ENCODE measurements at places on chromosomes 4 and X.

DNA sequence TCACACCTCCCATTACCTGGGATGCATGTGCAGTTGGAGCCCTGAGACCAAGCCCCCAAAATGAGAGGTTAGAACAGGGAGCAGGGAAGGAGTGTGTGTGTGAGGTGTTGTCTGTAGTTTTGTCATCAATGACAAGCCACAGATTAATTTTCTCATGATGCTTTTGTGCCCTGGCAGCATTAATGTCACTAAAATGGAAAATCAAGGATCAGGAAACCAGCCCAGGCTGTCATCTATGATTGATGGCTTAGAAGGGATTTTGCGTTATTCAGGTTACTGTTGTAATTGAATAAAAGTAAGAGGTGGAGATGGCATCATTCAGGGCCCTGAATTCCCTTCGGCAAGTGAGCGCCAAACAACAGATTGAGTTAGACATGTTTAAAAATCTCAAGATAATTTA lies 130.5 kb upstream of the C1QTNF7 start:
- no peak for DNase-seq

- DNase-seq: no peak
These were observed at the start of gene PRDM8 for GRCh38 chr4:80196922-80197573. PRDM8 (plus strand) TSS chr4:80197503; CDS start chr4:80200081, 2,578 bp downstream.

- no peak for DNase-seq
These were observed 84.1 kb downstream of the IRF2 start for GRCh38 chr4:184389978-184390900.

- DNase-seq: no peak
These were observed 50.4 kb downstream of the MID1 start for GRCh38 chrX:10569946-10570345.

DNA sequence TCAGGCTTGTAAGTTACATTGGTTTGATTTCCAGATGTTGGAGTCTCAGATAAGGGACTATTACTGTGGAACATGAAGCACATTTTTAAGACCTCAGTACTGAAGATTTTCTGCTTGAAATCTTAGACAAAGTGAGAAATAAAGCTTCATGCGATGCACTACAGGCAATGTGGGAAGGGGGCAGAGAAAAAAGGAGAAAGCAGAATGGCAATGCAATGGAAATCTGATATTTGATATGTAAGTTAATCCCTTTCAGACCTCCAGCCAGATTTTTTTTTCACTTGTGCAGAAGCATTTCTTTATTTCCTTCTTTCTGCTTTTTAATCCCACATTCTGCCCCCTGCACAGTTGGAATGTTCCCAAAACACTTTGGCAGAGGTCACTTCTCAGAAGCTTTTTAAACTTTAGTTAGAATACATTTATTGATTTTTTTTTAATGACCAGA lies 174.3 kb downstream of the ADGRL3 start:
- DNase-seq: no peak

DNA sequence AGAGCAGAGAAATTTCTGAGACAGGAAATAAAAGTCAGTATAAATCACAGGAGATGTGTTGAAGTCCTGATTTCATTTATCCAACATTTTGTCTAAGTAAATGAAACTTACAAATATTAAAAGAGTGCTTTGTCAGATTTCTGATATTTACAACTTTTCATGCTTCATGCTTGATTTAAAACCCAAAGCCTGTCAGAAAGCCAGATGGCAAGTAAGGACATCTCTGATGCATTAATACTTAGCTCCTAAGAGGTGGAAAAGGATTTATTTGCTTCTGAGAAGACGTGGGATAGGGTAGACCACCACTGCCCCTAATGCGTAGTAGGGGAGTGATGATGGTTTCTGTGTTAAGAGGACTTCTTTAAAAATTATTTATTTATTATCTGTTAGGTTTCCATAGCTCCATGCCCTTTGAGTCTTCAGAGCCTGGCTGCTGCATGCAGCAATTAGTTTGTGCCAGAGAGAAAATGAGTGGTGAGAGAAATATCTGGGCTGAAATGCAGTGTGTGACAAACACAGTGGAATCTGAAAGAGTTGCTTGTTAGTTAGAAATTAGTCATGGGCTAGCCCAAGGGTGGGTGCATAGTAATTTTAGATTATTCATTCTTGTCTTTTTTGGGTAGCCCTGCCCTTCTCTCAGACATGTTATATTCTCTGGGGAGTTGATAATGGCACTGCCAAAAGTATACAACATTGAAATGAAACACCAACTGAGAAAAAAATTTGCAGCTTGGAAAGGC lies 333.8 kb downstream of the C4orf33 start:
- DNase-seq: no peak

- DNase-seq: no peak
These were observed 1.2 kb upstream of the NEUROG2 start for GRCh38 chr4:112517067-112517634.

GRCh38 chr4:151206241-151207005 lies 70.5 kb upstream of the PRSS48 start:
- DNase-seq: no peak

DNA sequence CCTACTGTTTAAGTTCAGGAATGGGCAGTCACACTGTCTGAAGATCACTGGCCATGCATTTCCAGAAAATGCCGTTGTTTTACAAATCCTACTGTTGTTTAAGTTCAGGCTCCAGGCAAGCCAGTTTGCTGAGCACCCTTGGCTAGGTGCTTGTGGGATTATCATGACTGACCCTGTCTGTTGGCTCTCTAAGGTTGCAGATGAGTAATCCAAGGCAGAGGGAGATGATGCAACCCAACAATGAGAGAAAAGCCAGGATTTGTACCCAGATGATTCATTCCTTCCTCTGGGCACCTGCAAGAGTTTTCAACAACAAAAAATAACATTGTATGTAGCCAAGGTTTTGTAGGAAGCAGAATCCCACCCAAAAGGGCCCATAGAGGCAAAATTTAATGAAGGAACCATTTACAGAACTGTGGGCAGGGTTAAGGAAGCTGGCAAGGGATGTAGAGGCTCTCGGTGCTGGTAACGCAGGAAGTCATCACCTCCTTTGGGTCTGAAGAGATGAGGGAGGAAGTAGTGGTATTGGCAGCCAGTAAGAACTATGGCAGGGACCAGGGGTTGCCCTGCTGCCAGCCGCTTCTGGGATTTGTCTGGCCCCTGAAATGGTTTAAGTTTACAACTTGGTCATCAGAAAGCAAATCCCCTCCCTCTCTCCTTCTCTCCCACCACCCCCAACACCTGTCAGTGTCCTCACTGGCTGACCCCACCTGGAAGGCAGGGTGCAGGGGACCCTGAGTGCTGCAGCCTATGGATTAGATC lies 54.8 kb downstream of the MSX1 start:
- DNase-seq: no peak

DNA sequence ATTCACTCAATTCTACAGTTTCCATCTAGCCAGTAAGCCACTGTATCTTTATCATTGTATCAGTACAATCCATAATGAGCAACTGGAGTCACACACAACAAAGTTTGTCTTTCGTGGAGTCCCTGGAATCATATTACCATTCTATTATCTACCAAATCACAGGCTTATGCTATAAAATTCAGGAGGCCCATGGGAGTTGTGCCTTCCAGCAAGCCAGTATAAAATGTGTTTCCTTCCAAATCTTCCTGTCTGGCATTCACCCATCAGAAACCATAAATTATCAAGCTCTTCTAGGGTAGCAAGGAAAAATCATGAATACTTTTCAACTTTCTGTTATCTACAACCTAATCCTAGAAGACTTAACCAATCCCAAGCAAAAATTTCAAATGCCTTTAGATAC lies 1383.3 kb upstream of the PCDH7 start:
- no peak for DNase-seq

- no peak for DNase-seq
These were observed 63.8 kb upstream of the NOCT start for GRCh38 chr4:138951764-138952163.

DNA sequence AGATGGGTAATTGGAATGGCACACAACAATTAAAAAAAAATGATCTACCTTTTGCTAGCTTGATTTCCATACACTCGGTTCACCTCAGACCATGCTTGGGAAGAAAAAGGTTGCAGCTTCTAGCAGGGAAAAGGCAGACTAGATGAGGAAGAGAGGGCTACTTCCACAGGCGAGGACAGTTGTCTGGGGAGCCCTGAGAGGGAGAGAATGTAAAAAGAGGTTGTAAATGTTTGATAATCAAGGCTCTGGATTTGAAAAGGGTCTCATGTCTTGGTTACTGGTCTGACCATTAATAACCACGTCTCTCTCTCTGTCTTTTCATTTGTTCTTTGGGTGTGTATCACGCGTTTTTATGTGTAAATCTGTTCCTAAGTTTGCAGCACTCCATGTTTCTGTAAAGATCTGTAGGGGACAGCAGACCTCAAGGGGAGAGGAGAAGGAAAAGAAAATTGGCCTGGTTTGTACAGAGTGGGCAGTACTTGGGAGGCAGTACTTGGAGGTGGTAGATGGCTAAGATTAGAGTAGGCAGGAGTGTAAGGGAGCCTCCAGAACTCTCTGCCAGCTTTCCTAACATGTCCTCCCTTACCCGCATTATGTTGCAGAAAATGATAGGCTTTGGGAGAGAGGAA lies 750 bp downstream of the ARMCX5 start:
- DNase-seq: no peak

- DNase-seq: no peak
These were observed 32.8 kb upstream of the REST start for GRCh38 chr4:56874923-56875322.

- peak; percentile 5 for DNase-seq
These were observed at the start of gene CTPS2 for GRCh38 chrX:16712548-16713155. CTPS2 (minus strand) TSS chrX:16712669; CDS start chrX:16702902, 9,767 bp downstream.

DNA sequence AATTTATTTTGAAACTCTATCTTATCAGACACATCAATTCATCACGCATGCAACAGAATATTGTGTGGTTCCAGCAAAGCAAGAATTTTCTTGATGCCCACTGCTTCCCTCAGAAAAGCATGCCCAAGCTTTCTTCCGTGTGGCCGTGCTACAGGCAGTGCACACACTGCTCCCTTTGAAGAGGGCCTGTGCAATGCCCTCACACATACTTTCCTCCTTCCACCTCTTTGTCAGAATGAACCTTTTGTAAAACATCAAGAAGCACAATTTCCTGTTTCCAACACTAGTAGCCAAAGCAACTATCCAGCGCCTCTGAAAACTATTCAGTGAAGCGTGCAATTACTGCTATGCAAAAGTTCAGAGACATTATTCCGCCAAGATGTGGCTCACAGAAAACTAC lies 201.7 kb downstream of the NLGN4X start:
- no peak for DNase-seq

DNA sequence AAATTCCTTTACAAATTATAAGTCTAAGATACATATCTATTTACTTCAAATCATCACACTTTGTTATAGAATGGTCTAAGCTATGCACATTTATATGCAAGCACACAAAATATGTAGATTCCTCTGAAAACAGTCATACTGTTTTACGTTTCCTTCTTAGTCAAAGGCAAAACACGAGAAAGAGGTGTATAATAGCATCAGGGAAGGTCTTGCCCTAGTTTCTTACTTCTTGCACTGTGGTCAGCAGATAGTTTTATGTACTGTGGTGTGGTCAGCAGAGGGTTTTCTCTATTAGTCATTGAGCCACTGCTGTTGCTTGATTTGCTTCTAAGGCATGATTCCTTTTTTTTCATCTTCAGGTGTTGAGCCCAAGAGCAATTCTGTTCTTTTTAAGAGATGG lies 117.7 kb downstream of the ADAM29 start:
- no peak for DNase-seq

GRCh38 chr4:8303485-8304281 lies 34.1 kb downstream of the HTRA3 start:
- no peak for DNase-seq

DNA sequence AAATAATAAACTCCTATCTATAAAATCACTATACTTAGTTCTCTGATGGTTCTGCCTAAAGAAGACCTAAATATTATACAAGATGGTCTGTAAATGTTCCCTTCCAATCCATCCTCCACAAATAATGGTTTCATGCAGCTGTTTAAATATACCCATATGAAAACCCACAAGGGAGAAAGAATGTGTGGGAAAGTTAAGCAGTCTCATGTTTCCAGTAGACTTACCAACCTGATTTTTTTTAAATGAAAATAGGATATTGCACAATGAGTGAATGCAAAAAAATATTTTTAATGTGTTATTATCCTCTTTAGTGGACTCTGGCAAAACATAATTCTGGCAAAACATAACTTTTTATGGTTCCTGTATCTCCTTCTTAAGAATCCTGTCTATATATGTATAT lies 23.3 kb downstream of the CAMK2D start:
- DNase-seq: no peak

GRCh38 chrX:16124201-16124600 lies 836 bp downstream of the GRPR start:
- DNase-seq: no peak

DNA sequence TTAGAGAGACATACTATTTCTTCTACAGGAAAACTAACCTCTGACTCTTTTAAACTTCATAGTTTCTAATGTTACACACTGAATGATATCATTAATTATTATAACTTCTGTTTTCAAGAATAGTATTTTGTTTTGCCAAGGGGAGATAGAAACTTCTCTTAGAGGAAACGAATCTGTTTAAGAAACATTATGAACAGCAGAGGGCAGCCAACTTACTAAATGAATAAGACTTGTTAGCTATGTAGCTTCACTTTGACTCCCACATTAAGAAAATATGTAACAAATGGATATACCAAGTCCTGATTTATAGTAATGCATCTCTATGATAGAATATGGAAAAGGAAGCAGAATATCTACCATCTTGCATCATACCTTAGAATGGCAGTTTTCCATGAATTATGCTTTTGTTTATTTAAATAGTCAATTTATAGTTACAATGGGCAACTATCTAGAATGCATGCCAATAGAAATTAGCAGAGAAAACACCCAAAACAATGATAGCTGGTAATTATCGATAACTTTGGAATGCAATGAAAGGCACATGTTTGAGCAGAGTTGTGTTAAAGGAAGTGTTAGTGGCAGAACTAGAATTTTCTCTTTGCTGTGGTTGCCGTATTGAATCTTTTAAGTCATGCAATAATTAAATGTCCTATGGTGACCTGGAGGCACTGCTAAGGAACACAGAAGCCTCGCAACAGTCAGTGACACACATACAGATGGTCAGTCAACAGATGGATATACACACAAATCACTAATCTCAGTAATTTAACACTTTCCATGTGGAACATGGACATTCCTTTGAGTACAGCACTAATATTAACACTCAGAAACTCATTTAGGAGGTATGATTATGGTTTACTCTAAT lies 105.7 kb upstream of the PDLIM3 start:
- peak; percentile 61 for DNase-seq

DNA sequence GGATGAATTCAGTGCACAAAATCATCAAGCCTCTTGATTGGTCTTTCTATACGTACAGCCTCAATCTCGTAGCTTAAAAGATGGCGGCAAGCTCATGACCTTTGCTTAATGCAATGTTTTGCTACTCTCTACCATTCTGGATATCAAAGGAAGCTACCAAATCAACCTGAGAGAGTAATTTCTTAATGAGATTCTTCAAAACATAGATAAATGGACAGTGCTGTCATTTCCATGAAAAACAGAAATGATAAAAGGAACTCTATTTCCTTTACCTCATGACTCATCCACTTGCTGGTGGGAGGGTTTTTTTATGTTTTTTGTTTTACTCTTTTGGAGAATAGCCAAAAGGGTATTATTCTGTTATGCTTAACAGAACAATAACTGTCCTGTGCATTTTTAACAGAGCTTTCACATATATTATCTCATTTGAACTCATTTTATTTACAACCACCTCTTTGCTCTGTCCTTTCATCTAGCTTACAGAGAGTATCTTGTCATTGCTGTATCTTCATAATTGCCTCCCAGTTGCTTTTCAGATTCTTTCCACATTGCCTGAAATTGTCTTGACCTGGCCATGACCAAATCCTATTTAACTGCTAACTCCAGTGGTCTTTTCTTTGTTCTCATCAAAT lies 138.6 kb upstream of the GPR101 start:
- DNase-seq: no peak
